ENCODE measurements at places on chromosomes 6 and 20.

DNA sequence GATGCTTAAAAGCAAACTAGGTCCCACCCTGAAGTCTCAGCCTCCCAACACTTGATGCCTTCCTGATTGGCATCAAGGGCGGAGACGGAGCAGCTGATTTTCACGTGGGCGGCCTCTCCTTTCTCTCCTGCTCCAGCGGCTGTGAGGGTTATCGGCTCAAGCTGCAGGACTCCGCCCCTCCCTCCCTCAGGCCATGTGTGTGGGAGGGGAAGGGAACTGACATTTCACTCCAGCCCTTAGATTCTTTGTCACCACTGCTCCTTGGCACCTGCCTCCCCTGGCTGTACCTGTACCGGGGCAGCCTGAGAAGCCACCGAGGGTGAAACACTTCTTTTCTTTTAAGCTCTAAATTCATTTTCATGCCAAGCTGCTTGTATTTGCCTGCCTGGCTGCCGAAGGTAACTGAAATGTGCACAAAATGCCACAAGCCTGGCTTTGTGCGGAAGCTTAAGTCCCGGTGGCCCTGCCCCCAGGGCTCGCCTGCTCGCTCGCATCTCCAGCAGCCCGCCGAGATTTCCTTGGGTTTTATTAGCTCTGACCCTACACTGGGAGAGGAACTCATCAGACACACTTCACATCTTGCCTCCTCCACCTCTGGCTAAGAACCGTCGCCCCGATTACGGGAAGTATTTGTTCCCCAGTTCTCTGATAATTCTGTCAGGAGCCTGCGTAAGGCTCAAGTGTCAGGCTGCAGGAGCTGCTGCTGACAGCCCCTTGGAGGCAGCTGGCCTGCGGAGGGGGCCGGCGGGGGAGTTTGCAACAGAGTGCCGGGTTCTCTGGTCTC is 9.6 kb upstream of the CPNE5 start:
- DNase-seq: no peak

- no peak for DNase-seq
These were observed 34.9 kb downstream of the NHLRC1 start for GRCh38 chr6:18087396-18088165.

GRCh38 chr6:26502165-26502564 is 2.1 kb downstream of the BTN1A1 start:
- DNase-seq: no peak

- DNase-seq: no peak
These were observed 69.7 kb downstream of the HIVEP1 start for GRCh38 chr6:12081771-12082170.

- DNase-seq: no peak
These were observed 69.5 kb downstream of the FOXO3 start for GRCh38 chr6:108630050-108630714.

GRCh38 chr6:142374091-142374770 is 72.4 kb downstream of the ADGRG6 start:
- DNase-seq: no peak

GRCh38 chr6:80771941-80772340 is 665.5 kb downstream of the BCKDHB start:
- DNase-seq: no peak

DNA sequence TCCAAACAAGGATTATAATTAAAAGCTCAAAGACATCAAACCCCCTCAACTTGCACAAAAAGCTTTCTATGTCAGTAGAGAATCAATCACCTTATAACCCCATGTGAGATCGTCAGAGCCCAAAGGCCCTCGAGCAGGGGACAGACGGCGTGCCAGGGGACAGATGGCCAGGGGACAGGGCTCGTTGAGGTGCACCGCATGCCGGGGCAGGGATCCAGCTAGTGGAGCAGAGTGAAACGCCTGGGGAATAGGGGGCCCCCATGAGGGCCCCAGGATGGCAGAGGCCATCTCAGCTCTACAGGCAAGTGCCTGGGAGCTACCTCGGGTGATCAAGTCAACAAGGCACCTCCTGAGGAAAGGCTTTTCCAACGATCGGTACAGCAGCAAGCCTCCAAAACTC is 28.6 kb downstream of the DIDO1 start:
- DNase-seq: no peak

GRCh38 chr20:49620364-49621240 is 52.7 kb upstream of the PTGIS start:
- DNase-seq: no peak

GRCh38 chr20:58303547-58303946 is 6.0 kb upstream of the RAB22A start:
- DNase-seq: no peak

- no peak for DNase-seq
These were observed 210.2 kb downstream of the TMEM200A start for GRCh38 chr6:130575971-130576370.

DNA sequence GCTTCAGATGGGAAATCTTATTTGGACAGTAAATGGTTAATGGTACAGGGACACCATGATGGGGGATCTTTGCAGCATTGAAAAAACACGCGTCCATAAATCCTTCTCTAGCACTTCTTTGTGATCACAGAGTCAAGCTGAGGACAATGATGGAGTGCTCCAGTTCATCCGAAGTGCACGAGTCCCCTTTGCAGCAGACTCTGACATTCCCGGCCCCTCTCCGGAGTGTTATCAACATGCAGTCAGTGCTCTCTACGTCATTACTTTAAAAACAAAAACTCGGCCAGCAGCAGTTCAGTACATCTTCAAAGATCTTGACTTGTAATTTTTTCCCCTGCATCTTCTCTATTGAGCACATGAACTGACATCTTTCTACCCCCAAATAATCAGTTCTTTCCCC is 185.5 kb upstream of the AKAP12 start:
- DNase-seq: no peak

DNA sequence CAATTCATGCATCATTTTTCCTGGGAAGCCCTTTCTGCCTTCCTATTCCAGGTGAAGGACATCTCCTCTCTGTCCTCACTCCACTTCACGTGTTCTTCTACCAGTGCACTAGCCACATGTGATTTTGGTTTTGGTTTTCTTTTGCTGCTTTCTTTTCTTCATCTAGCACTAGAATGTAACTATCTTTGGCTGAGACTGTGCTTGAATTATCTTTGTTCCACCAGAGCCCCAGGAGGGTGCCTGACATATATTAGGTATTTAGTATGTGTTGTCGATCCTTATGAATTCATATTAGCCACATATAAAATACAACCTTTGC is 79.9 kb downstream of the VGLL2 start:
- DNase-seq: no peak

GRCh38 chr6:18055714-18056382 is 66.6 kb downstream of the NHLRC1 start:
- no peak for DNase-seq

DNA sequence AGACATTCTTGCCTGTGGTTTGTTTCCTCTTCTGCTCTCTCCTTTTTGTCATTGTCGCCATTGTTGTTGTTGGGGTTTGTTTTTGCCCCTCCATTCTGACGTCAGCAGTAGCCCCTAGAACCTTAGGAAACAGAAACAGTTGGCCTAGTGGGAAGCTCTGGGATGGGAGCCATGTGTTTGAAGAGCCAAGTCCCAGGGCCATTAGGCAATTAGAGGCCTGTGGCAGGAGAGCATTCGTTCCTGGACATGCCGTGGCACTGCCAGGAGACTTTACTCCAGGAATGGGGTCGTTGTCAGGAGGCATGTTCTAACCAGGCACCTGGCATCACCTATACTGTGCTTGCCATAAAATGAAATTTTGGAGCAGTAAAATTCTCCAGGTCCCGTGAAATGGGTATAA is 39.7 kb downstream of the PPARD start:
- no peak for DNase-seq

- DNase-seq: no peak
These were observed 42.8 kb upstream of the HFE start for GRCh38 chr6:26044140-26045064.

- no peak for DNase-seq
These were observed 103.1 kb upstream of the SULF2 start for GRCh38 chr20:47888351-47888750.

DNA sequence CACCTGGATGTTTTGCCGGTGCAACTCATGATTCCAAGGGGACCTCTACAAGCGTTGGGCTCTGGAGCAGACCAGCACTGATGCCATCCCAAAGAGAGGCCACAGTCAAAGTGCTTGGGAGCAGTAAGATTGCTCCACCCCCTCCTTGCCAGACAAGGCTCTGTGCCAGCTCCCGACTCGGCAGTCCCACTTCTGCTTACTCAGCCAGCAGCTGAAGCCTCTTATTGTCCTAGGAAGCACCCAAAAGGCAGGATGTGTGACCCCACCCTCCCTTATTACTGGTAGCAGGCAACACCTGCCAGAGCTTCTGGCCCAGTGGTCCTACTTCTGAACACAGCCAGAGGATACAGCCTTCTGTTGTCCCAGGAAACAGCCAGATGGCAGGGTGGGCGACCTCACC is 614.2 kb downstream of the TENT5A start:
- no peak for DNase-seq

DNA sequence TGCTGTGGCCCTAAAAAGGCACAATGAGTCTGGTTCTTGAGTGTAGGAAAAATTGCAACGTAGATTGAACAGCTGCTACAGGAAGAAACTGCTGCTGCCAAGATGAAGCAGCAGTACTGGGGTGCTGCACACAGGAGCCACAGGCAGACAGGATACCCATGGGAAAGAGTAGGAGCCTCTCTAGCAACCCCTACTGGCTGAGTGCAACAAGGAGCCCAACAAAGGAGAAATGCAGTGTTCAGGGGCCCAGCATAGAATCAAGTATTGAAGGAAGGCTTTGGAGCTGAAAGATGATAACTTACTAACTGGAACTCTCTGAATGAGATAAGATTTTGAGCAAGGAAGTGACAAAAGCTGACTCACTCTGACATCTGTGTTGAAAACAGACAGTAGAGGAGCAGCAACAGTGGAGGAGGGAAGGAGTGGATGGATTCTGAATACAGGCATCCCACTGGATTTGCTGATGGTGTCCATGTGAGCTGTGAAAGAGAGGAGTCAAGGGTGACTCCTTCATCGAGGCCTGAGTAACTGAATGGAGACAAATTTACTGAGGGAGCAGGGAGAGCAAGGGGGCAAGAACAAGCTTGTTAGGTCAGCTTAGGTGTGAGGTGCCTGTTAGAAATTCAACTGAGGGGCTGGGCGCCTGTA is 534.7 kb upstream of the JARID2 start:
- no peak for DNase-seq

- no peak for DNase-seq
These were observed 41.2 kb downstream of the TBC1D7 start for GRCh38 chr6:13287104-13287503.

DNA sequence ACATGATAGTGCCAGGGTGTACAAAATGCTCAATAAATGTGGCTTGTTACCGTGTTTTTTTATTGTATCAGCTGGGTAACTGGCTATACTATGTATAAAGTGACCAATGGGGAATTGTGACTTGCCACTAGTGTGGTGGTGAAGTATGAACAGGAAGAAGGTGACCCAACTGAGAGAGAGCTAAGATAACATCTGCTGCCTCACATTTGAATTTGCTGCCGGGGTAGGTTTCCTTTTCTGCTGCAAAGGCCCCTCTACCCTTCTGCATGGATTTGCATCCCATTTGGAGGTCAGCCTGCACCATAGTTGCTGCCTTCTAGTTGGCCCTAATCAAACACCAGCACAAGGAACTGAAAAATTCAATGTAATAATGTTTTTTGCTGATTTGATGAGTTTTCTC is 24.1 kb downstream of the IL17A start:
- no peak for DNase-seq

GRCh38 chr6:110295451-110296165 is 62.5 kb downstream of the METTL24 start:
- no peak for DNase-seq

GRCh38 chr6:20877008-20877937 is 343.0 kb downstream of the CDKAL1 start:
- no peak for DNase-seq

DNA sequence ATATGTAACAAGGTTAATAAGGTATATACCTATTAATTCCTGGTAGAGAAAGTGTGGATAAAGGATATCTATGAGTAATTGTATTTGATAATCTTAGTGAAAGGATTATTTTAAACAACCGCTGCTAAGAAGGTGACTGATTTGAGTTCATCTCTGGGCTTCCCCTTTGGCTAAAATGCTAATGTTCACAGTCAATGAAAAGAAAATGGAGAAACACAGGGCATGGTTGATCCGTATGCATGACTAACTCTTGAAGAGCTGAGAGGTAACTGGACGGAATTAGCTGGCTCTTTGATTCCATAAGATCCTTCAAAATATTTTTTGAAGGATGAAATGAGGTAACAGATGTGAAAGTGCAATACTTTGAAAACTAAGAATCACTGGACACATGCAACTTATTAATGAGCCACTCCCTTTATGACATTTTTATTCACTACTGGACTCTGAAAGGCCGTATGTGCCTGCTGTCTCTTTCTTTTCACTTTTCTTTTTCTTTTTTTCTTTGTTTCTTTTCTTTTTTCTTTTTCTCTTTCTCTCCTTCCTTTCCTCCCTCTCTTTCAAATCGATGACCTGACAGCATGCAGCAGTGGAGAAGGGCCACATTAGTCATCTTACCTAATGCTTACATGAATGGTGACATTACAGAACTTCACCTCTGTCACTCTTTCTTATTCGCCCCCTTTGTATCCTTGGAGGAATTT is 464.6 kb downstream of the CDKAL1 start:
- DNase-seq: no peak

GRCh38 chr20:60553095-60553494 is 594.9 kb downstream of the CDH26 start:
- no peak for DNase-seq

Data from activated CD4-positive, CD25-positive, alpha-beta regulatory T cell (primary cell).